ENCODE measurements at places on chromosomes 6 and 20.

DNA sequence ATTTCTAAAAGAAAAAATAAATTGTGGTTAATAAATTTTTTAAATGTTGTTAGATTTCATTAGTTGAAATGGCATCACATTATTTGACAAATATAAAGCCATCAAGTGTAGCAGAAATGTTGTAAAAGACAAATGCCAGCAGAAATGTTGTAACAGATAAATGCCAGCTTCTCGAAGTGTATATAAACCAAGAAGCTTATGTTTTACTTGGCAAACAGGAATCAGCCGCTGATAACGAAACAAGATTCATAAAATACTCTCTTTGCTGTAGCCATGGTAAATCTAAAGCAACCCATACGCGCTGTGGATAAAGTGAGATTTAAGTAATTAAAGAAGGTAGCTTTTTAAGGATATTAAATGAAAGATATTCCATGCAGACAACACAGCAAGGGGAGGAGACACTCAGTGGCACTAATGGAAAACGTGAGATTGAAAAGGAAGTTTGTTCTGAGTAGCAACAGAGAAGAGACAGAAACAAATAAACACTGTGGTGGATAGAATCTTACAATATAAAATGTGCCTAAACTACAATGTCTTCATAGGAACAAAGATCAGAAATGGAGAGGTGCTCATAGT lies 29.6 kb downstream of the BTBD9 start:
- DNase-seq: no peak

GRCh38 chr20:57260934-57261333 lies 5.5 kb downstream of the BMP7 start:
- no peak for DNase-seq

DNA sequence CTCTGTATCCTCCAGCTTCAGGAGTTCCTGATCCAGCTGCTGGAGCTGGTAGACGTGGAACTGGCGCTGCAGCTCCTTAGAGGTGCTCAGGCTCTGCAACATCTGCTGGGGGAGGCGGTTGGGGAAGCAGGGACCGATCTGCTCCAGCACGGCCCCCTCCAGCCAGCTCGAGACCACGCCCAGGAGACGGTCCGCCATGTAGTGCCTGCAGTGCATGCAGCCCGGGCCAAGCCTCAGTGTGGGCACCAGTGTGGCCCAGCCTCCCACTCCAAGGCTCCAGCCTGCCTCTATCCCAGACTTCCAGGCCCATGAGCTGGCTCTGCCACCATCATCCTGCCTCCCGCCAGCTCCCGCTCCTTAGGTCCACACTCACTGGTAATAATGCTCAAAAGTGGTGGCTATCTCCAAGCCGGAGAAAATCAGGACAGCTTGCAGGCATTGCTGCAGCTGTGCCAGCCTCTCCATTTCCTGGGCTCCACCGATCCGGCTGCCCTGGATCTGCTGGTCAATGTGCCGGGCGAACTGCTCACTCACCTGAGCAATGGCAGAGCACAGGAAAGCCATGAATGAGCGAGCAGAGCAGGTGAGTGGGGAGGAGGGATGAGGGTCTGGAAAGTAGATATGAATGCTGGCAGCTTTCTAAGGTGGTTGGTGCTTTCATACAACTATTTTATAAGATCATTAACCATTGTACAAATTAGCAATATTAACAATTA lies 13.0 kb downstream of the CUL7 start:
- DNase-seq: no peak

DNA sequence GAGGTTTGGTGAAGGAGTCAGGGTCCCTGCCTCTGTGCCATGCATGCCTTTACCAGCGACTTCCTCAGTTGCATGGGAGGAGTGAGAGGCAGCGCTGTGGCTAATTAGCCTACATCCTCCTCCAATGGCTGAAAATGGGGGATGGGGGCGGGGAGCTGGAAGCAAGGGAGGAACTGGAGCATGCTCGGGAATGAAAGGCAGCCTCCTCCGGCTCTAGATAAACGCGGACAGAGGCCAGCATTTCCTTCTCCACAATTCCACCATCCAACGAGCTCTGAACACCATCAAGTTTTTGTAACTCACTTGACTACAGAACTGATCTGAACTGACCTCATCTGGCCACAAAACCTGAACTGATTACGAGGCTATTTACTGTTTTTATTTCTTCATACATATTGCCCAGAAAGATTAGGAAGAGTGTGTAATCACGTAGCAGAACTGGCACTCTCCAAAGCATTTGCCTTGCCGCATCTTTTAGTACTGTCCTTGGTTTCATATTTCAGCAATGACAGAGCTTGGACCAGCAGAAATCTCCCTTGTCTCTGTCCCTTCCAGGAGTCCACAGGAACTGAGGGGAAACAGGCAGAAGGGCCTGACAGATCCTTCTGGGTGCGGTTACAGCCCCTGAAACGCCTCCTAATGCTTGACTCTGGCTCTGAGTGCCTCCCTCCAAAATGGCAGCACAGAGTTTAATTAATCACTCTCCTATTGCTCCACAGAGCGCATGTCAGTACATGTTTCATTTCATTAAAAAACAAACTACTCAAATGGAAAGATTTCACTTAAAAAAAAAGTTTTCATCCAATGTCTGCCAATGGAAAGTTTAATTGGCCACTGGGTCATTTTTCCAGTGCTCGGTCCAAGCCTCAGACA lies 58.2 kb upstream of the TRAF3IP2 start:
- no peak for DNase-seq

DNA sequence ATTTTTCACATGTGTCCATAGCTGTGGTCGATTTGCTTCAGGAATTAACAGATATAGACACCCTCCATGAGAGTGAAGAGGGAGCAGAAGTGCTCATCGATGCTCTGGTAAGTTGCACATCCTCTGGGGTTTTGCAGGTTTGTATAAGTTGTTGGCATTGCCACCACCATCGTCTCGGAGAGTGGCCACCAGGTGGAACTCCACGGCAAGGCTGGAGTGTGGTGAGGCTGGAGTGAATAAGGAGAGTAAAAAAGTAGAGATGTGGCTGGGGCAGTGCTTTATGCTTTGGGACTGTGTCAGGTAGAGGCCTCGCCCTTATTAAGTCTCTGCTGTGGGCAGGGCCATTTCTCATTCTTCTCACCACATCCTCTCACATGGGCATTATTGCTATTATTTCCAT lies 63.7 kb downstream of the CTNNBL1 start:
- no peak for DNase-seq

DNA sequence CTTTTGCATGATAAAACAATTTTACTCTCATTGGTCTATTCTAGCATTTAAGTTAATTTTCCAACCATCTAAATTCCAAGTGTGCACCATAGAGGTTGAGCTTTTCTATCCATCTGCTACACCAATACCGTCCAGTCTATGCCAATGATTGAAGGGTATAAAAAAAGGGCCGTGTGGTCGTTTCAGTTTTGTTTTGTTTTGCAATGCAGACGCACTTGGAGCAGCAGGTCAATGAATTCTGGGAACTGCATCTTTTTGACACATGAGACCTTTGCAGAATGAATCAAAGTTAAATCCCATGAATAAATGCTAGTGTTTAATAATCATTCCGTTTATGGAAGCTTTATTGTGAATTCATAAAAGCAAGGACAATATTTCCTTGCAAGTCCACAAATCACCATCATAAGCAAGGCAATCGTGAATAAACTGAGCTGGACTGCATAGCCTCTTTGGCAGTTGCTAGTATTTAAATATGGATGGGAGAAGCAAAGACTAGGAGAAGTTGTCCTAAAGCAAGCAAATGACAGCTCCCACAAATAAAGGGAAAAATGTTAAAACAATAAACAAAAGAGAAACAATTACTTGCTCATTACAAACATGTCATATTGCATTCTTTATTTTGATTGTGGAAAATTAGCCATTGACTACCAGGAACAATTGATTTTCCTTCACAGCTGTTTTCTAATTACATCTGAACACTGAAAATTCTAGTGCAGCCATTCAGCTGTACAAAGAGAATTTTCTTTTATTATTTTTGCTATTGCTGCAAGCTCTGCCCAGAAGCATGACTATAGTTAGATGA lies 649.7 kb upstream of the GJE1 start:
- DNase-seq: no peak

- DNase-seq: no peak
Observed at GRCh38 chr6:42916288-42916687, 435 bp downstream of the PTCRA start.

DNA sequence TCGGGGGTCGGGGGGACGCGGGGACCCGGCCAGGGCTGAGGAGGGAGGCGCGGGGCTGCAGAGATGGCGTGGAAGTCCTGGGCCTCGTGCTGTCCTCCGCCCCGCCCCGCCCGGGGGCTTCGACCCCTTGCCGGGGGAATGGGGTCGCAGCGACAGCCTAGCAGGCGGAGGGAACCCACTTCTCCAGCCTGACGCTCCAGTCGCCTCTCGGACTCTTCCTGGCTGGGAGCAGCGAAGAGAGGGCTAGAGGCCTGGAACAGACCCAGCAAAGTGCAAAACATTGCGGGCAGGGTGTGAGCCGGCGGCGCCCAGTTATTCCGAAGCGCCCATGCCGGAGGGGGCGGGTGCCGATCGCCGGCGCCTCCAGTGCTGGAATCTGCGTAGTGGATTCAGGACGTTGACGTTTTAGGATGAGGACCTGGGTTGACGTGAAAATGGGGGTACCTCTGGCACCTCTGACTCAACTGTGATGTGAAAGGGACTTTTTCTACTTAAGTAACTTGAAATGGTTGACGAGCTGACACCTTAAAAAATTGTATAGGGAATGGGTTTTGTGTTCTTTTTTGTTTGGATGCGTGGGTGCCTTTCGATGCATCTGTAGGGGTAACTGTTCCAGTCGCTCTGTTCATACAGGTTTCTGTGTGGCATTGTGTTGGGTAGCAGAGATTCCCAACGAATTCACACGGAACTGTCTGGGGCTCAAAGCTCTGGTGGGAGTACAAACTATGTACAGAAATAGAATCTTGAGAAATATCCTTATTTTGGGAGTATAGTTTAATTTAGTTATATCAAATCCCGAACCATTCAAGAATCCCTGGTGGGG lies 1.4 kb downstream of the SLC35F1 start:
- no peak for DNase-seq

DNA sequence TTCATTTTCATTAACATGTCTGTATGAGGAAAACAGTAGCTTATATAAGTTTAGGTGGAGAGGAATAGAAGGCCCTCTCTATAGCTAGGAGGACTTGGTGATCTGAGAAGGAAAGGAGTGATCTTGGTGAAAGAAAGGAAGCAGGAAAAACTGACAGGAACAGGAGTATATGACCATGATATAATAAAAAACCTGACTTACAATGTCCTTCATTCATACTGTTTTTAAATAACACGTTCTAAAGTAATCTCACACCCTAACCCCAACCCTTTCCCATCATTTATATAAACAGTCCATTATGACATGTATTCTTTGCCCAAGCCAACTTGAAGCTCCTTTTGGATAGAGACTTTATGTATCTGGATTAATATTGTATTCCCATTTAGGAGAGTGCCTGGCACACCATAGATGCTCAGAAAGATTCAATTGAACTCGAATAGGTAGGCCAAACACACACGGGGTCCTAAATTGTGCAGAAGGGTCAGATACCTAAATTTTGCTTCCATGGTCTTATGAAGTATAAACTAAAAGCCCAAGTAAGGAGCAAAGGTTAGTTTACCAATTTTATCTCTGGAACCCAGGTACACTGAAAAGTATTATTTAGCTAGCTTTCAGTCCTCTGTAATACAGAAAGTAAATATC lies 75.9 kb downstream of the OR2B2 start:
- no peak for DNase-seq

GRCh38 chr20:50569864-50570836 lies 60.0 kb downstream of the PTPN1 start:
- DNase-seq: no peak

- DNase-seq: no peak
Observed at GRCh38 chr20:19047040-19047950, 165.1 kb upstream of the SLC24A3 start.

DNA sequence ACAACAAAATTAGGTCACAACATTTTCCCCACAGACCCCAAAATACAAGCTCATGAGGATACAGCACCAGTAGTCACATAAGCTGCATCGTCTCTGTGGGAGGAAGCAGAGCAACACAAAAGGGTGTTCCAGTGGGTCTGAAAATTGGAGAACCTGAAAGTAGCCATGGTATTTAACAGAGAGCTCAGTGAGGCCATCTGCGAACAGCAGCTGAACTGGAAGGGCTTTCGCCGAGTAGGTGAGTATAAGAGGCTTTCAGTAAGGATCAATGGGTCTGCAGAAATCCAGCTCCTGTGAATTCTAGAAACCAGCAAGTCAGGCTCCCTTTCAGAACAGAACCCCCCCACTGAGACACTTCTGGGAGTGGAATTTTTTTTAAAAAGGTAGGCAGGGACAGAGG lies 120.0 kb upstream of the RREB1 start:
- DNase-seq: no peak

- no peak for DNase-seq
Observed at GRCh38 chr20:25067102-25067987, 9.4 kb upstream of the ACSS1 start.

DNA sequence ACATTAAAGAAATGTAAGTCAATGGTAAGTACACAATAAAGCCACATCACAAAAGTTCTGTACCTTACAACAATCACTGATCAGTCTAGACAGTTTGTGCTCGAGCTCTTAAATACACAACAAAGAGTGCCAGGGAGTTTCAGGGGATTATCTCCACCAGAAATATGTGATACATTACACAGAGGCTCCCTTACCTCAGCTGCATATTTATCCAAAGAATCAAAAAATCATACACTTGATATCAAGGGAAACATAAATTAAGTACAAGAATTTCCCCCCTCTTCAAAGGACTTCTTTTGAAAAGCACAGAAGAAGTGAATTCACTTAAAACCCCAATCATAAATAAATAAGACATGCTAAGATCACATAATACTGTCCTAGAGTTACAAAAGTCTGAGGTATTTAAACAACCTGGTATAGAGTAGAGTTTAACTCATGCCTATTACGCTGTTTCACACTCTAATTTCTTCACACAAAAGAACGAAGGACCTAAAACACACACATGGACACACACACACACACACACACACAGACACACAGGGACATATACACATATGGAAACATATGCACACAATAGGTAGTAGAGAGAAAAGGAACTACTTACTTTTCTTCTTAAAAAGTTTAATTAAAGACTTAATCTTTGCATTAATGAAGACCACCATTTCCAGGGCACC lies 528 bp downstream of the NHSL1 start:
- no peak for DNase-seq

DNA sequence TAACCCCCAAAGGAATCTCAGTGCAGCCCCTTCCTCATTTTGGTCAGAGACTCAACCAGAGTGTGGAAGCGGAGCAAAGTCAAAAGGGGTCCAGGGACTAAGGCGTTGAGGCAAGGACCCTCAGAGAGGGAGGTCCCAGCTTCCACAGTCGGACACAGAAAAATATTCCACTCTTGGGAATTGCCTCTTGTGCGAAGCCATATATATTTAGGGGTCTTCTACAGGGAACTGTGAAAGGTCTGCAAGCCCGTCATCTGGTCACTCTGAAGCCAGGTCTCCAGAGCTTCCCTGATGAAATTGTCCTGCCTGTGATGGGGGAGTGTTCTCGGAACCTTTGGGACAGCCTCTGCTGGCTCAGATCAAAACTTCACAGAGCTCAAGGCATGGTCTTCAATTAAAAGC lies 160.8 kb downstream of the TBXT start:
- no peak for DNase-seq

- DNase-seq: no peak
Observed at GRCh38 chr6:49468042-49468441, 4.9 kb downstream of the CENPQ start.

- no peak for DNase-seq
Observed at GRCh38 chr20:2421247-2421646, 40.5 kb downstream of the TGM6 start.

- DNase-seq: no peak
Observed at GRCh38 chr6:154428897-154429296, 72.3 kb upstream of the IPCEF1 start.

All from T-cell (primary cell).